ENCODE measurements at places on chromosomes 3 and 15.

- no peak for DNase-seq
Measured at GRCh38 chr3:74149466-74149865, 465.0 kb downstream of the CNTN3 start.

- no peak for DNase-seq
Measured at GRCh38 chr15:42056934-42057798, 36.3 kb upstream of the PLA2G4E start.

DNA sequence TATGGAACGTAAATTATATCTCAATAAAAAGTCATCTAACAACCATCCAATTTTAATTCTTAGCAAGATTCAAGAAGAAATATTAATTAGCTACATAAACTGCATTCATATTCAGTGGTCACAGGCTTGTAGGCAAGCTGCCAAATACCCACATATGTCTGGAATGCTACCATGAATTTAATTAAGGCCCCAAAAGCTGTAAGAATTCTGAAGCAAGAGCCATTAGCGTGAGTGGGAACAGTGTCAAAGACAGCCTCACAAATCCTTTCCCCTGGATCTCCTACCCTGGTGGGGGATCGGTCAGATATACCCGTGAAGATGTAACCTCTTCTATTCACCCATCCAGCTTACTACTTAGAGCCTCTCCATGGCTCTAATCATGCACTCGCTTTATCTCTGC lies 40.0 kb downstream of the ATG7 start:
- no peak for DNase-seq

- DNase-seq = no peak
Measured at GRCh38 chr15:80426316-80426715, 22.1 kb downstream of the ARNT2 start.

- no peak for DNase-seq
Measured at GRCh38 chr3:44232407-44232806, 9.3 kb upstream of the TOPAZ1 start.

- no peak for DNase-seq
Measured at GRCh38 chr3:184344579-184345316, 7.3 kb downstream of the FAM131A start.

DNA sequence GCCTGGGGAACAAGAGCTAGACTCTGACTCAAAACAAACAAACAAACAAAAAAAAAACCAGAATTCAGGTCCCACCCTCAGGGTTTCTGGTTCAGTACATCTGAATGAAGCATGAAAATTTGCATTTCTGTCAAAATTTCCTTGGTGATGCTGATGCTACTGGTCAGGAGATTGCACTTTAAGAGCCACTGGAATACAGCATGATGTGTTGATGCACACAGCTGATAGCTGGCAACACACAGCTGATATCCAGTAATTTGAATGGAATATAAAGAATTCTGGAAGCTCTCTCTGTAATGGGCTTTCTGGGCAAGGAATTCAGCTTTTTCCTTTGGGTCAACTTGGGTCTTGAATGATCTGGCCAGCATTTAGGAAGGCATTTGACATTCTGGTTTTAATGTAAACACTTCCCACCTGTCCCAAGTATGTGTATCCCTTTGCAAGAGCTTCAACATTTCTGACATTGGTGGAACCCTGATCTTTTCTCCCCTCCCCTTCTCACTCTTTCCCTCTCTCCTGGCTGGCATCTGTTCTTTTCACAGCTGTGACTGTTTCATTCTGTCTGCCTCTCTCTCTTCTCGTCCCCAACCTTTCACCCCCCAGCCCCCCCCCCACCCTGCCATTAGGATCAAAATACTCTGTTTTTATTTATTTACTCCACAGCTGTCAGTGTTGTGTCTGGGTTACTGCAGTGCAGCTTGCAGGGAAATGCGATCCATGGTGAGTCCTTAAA lies 189.5 kb downstream of the TPRG1 start:
- DNase-seq = no peak

GRCh38 chr3:16834214-16834613 lies 50.5 kb upstream of the PLCL2 start:
- DNase-seq = no peak

GRCh38 chr3:37093481-37093880 lies 80.9 kb downstream of the LRRFIP2 start:
- no peak for DNase-seq

GRCh38 chr3:128083980-128084674 lies 31.9 kb downstream of the SEC61A1 start:
- no peak for DNase-seq

DNA sequence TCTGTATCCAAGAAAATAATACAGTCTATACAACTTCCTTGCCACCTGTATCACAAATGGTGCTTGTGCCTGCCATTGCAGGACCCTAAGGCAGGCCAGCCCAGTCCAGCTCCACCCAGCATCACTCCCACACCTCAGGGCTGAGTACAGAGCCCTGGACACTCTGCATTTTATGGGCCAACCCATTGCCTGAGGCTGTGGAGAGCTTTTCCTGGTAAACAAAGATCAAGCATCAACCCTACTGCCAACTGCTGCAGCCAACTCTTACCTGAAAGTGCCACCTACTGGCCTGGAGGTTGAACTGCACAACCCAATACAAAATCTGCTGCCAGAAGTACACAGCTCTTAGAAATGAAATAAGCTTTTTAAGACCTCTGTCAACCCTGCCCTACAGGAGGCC lies 1082.2 kb downstream of the NAALADL2 start:
- peak; percentile 95 for DNase-seq

GRCh38 chr3:32432045-32432710 lies 40.5 kb downstream of the CMTM7 start:
- no peak for DNase-seq

GRCh38 chr3:124814620-124815421 lies 72.3 kb downstream of the ITGB5 start:
- DNase-seq = peak; percentile 90

DNA sequence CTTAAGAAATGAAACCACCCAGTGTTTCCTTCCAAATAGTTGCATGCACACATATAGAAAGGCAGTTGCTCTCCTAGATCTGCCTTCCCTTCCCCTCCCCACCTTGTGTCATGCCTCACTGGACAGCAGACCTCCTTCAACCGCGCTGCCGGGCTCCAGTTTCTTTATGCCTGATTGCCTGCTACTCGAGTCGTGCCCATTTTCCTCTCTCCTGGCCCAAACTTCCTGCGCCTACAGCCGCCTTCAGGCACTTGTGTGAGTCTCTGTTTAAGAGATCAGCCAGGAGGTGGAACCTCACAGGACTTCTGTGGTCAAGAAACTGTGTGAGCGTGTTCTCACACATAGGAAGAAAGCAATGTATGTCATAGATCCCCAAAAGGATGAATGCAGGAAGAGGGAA lies 8.8 kb upstream of the FAM107A start:
- no peak for DNase-seq

GRCh38 chr3:80052271-80052670 lies 284.5 kb upstream of the ROBO1 start:
- no peak for DNase-seq

- DNase-seq = no peak
Measured at GRCh38 chr3:23550402-23550801, 255.4 kb upstream of the UBE2E1 start.

DNA sequence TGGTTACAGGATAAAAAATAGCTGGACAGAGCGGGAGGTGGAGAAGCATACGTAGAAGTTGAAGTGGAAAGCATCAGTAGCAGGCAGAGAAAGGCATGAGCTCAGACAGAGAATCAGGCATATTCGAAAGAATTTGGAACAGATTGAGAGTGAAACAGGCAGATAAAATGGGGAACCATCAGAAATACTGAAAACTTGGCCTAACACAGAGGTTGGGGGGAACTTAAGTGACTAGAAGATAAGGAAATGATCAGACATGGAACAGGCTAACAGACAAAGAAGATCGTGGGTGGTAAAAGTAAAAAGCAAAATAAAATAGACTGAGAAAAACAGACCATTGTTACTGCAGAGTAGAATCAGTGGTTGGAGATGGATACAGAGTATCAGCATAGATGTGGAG lies 32.9 kb downstream of the GTF2E1 start:
- DNase-seq = no peak

- DNase-seq = no peak
Measured at GRCh38 chr3:47491777-47492176, 16.0 kb upstream of the SCAP start.

DNA sequence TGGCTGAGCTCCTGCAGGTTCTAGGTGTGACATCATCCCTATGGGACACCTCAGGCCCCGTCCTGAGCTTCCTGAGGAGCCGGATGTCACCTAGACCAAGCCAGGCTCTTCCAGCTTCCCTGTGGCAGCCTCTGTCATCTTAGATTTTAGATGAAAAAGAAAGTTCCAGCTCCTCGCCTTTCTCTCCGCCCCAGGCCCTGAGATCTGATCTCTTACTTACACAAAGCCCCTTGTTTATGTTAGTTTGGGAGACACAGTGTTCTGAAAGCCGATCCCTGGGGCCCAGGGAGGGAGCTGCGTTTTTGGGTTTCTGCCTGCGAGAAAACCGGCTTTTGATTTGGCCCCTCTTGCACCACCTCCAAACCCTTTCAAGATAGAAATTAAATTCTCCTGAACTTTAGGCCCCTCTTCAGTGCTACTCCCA lies 40.2 kb upstream of the FAM107A start:
- DNase-seq = no peak

DNA sequence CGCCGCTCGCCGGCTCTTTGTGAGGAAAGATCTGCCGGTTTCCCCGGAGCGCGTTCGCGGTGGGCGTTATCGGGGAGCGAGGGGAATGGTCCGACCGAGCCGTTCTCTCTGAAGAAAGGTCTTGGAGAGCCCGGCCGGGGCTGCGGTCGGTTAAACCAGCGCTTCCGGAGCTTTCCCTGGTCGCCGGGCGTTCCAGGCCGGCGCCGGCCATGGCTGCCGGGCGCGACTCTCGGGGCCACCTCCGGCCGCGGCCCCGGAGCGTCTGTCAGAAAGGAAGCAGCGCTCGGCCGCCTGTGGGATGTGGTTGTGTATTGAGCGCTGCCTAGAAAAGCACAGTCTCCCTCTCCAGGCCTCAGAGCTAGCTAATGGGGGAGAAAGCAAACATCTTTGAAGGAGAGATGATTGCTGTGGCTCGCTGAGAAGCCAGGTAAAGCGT lies 731 bp downstream of the FYTTD1 start:
- no peak for DNase-seq

DNA sequence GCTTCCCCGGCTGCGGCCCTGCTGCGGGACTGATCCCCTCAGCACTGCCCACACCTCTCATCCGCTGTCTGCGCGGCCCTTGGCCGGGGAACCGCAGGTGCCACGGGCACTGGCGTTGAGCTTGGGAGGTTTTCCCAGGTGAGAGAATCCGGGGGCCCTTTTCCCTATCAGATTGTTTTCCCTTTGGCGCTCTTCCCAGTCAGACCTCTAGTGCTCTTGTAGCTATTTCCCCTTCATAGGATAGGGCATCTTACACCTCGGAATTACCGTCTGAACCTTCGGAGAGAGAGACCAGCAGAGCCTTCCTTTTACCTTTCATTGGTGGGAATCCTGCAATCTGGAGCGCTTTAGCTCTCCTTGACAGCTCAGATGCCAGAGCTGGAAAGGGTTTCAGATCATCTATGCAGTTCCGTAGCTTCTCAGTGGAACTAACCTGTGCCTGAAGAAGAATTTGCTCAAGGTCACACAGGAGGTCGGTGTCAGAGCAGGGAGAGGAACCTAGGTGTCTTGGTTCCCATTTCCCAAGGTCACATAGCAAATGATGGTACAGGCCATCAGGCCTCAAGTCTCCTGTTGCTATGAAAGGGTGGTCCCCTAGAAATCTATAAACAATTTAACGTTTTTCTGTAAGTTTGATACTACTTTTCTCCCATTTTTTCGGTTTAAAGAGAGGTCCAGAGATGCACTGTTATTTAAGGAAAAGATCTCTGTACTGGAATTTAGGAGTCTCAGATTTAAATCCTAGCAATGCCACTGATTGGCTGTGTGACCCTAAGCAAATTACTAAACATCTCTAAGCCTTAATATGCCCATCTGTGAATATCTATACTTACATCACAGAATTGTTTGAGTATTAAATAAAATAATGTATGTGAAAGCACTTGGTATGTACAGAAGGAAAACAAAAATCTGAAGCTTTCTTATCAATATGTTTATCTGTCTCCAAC lies 916 bp downstream of the IDH3A start:
- DNase-seq = no peak

GRCh38 chr3:53195602-53196574 lies 34.9 kb downstream of the PRKCD start:
- DNase-seq = no peak

DNA sequence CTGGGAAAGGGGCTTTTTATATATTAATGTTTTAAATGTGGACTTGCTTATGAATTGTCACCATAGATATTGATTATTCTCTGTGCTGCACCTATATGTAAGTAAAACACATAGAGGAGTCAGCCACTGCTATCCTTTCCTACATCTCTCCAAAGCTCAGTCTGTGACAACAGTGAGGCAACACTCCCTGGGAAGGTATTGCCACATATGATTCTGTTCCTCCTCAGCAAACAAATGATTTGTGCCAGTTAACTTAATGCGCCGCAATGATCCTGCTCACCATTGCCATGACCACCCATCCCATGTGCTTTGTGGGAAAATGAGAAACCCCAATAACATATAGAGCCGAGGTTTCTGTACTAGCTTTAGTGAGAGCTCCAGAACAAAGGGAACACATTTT lies 75.1 kb upstream of the FBN1 start:
- DNase-seq = no peak

DNA sequence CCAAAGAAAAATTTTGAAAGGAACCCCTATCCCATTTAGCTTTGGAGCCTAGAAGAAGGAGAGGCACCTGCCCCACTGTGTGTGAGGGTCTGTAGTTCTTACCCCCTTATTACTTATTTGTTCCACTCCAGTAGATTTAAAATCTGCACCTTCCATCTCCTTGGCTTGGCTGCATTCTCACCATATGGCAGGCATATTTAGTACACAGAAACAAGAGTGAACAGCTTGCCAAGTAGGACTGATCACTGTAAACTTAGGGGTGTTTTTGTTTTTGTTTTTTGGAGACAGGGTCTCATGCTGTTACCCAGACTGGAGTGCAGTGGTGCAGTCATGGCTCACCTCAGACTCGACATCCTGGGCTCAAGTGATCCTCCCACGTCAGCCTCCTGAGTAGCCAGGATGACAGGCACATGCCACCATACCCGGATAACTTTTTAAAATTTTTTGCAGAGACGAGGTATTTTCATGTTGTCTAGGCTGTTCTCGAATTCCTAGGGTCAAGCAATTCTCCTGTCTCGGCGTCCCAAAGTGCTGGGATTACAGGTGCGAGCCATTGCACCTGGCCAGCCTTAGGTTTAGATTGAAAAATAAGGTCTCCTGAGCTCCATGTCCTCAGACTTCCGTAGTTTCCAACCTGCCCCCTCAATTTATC lies 14.1 kb upstream of the ANXA2 start:
- no peak for DNase-seq
